GM23338 (cell line): ENCODE measurements at places on chromosomes 4 and X. TPM values are rescaled to one million over a fixed set of nuclear protein-coding genes. Genes with fewer than 3 reads are reported as not detected.

GRCh38 chr4:25500626-25501316 lies 123.7 kb downstream of the ANAPC4 start:
- no peak overlapping the region for H3K27ac ChIP-seq
- H3K27me3 ChIP-seq = no peaks in the 10 kb centered on the region
- DNase-seq = no peak
- H3K36me3 ChIP-seq = no peaks in the 10 kb centered on the region

DNA sequence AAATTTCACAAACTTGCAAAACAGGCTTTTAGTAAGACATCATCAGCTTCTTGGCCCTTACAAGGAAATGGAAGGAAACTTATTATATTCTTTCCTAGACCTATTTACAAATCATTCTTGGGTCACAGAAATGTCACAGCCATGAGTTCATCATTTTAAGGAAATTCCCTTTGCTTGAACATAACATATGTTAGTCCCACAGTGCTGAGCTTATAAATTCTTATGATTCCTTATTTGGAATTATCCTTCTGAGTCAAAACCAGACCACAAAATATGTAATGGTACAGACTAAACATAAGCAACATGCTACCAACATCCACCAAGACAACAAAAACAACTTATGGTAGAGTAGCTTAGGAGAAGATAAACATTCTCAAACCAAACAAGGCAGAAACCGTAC lies 236.9 kb upstream of the CTSO start:
- H3K4me3 ChIP-seq = no peak overlapping the region
- no peaks in the 10 kb centered on the region for H3K36me3 ChIP-seq
- DNase-seq = no peak
- no peaks in the 10 kb centered on the region for H3K27me3 ChIP-seq
- H3K4me1 ChIP-seq = no peaks in the 10 kb centered on the region

- H3K4me1 ChIP-seq = no peaks in the 10 kb centered on the region
- no peaks in the 10 kb centered on the region for H3K27me3 ChIP-seq
- H3K4me3 ChIP-seq = no peak overlapping the region
- H3K27ac ChIP-seq = no peak overlapping the region
- peak; percentile 5 for DNase-seq
Observed at GRCh38 chrX:66200855-66201795, 37.1 kb downstream of the HEPH start.

The NCAPG gene
- 40.9 and 45.8 TPM in 2 replicates for total RNA-seq

The CEP44 gene
- 17.4 and 20.4 TPM in 2 replicates for total RNA-seq

The TMSB15C gene
- total RNA-seq = 3.9 and 5.8 TPM in 2 replicates
